ENCODE measurements at places on chromosomes 4 and X.

- DNase-seq: no peak
Observed at GRCh38 chrX:53251307-53251706, 26.3 kb upstream of the KDM5C start.

DNA sequence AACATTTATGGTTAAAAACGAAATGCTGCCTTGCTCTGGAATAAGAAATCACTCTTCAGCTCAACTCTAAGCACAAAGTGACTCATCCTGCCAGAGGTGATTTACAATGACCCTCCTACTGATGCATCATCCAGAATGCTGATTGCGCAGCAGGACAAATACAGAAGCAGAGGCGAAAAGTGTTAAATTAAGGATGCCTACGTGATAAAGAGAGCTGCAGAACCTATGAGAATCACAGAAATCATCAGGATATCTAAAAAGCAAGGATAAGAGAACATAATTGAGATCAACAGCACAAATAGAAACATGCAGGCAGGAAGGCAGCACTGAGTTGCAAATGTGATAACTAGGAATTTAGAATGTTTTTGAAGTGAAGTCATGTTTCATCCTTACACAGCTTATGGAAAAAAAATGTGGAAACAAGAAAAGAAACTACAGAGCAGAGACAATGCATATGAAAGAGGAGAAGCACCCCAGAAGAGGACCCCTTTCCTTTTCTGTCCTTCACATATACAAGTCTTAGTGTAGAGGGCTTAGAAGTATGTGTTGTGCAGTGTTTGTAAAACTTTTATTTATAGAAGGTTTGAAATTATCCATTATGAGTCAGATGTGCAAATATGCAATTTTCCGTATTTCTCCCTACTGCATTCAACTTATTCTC, 188.4 kb downstream of the SLC7A11 start:
- peak; percentile 97 for DNase-seq

DNA sequence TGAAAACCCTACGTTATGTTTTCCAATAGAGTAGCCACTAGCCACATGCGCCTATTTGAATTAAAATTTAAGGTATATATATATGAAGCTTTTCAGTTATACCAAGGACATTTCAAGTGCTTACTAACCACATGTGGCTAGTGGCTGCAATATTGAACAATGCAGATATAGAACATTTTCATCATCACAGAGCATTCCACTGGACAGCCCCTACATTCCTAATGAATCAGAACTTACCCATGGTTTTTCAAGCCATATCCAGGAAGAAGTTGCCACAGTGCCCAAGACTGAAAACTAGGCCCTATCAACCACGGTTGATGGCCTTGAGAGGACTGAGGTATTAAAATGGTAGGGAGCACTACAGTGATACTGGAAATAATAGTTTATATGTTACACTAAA, 29.7 kb downstream of the NEK1 start:
- DNase-seq: no peak

- DNase-seq: peak; percentile 18
Observed at GRCh38 chr4:156672492-156673305, 298.9 kb downstream of the PDGFC start.

DNA sequence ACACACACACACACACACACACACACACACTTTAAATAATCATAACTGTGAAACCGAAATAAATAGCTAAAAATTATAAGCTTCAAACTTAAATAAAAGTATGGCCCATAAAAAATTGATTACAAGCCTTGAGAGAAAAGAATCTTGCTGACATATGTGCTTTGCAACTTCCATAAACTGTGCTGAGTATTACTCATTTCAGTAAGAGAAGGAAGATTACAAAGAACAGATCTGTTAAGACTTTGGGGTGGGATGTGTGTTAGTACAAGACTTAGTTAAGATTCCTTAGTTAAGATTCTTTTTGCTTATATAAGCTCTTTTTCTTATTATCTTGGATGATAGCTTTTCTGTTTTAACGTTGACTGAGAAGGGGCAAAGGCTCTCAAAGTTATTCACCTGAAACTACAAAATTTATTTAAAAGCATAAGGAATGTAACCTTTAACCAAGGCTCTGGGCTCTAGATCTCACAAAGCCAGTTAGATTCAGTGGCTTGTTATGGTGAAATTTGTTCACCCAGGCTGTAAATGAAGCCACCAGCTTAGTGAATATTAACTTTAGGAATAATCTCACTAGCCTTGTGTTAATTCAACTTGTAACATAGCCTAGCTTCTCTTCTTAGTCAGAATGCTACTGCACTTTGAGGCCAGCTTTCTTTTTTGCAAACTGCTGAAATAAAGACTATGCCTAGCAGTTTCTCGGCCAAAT, 58.2 kb downstream of the ARSJ start:
- DNase-seq: peak; percentile 34

GRCh38 chr4:121777625-121778024, 12.7 kb upstream of the SMIM43 start:
- DNase-seq: no peak

DNA sequence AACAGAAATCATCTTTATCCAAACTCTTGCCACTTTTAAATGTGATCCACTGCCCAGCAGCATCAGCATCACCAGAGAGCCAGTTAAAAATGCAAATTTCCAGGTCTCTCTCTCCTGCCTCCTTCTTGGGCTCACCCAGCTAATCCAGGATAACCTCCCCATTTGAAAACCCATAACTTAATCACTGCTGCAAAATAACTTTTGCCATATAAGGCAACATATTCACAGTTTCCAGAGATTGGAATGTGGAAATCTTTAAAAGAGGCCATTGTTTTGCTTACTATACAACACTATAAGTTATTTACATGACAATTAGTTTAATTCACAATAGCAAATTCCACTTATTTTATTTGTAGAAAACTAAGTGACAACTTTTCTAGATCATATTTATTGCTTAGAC, 4.8 kb upstream of the EXOSC9 start:
- no peak for DNase-seq

- DNase-seq: peak; percentile 100
Observed at GRCh38 chr4:87555773-87556619, 26.8 kb upstream of the SPARCL1 start.

DNA sequence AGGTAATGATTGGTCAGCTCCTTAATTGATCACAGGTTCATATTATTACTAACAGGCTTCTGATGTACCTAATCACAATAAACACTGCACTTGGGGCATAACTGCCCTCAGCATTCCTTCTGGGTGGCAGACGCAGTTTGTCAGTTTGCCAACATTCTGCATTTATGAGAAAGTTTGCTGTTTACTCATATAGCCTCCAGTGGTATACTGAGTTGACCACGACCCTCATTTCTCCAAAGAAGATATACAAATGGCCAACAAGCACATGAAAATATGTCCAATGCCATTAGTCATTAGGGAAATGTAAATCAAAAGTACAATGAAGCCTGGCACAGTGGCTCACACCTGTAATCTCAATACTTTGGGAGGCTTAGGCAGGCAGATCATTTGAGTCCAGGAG, 26.3 kb downstream of the EFHC2 start:
- peak; percentile 1 for DNase-seq

- no peak for DNase-seq
Observed at GRCh38 chr4:78720994-78721677, 55.0 kb upstream of the BMP2K start.

All from bronchial epithelial cell (primary cell).